AG04450 (cell line): ENCODE measurements at places on chromosomes 11 and 22.
A peak's percentile ranks its signal among the peaks of the same experiment; 100 is the strongest.

GRCh38 chr11:72569966-72570892 lies 104.0 kb downstream of the PDE2A start:
- DNase-seq: peak; percentile 43

DNA sequence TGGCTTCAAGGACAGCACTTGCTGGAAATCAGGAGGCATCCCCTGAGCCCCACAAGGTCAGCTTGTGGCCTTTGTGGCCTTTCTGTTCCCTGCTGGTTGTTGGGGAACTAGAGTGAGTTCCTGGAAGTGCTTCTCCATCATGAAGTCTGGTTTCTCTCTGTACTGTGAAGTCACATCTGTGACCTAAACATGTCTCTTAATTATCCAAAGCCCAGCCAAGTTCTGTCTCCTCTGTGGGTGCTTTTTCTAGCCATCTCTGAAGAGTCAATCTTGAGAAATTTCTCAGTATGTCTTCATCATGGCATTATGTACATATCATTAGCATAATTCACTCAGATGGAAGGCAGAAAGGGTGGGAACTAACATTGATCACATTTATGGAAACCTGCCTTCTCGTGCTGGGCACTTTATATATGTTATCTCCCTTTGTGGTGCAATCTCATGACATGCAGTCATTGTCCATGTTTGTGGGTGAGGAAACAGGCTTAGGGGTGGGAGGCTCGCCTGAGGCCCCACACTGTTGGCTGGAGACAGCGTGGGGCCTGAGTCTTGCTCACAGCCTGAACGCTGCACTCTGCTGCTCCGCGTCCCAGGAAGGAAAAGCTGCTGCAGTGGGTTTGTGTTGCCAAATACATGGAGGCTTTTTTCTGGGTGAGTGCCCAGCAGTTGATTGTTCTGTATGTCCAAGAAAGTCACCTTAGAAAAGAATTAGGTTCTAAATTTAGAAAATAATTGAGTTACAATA lies 24.6 kb downstream of the IGHMBP2 start:
- DNase-seq: no peak

DNA sequence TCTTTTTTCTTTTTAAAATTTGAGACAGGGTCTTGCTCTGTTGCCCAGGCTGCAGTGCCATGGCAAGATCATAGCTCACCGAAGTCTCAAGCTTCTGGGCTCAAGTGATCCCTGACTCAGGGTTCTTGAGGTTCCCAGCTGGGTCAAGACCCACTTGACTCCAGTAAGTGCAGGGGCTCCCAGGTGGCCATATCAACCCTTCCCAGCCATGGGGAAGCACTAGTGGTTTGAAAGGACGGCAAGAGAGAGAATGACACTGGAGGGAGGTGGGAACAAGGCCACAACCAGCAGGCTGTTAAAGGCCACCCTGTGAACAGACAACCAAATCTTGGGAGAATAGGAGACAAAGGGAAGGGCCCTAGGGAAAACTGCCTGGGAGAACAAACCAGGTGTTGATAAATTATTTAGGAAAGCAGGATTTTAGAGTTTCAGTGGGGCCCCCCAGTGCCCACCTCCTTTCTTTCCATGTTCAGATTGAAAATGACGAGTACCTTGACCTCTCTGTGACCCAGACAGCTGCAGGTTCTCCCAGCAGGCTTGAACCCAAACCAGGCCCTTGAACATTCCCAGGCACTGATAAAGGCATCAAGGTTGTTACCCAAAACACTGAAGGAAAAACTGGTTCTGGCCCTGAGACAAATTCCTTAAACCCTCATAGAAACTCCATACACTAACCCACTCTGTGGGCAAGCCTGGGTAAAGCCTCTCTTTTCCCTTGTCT lies 28.8 kb downstream of the KLHL22 start:
- DNase-seq: no peak

DNA sequence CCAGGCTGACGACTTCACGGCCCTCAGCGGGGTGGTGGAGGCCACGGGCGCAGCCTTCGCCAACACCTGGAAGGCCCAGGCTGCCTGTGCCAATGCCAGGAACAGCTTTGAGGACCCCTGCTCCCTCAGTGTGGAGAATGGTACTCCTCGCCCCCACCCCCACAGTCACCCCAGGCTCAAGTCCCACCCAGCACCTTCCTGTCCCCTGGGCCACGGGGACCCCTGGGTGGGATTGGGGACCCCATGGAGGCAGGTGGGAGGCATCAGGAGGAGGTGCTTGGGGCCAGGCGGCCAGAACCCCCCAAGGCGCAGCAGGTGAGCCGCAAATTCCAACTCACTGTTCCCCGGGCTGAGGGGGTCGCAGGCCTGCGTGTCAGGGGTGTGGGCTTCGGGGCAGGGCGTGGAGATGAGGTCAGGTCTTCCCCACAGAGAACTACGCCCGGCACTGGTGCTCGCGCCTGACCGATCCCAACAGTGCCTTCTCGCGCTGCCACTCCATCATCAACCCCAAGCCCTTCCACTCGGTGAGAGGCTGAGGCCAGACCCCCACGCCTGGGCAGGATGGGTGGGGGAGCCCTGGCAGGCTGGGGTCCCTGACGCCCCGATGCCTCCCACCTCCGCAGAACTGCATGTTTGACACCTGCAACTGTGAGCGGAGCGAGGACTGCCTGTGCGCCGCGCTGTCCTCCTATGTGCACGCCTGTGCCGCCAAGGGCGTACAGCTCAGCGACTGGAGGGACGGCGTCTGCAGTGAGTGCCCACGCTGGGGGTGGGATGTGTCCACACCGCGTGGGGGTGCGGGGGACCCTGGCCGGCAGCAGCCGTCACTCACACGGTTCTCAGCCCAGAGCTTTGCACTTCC lies 9.4 kb downstream of the MUC5B start:
- no peak for DNase-seq

DNA sequence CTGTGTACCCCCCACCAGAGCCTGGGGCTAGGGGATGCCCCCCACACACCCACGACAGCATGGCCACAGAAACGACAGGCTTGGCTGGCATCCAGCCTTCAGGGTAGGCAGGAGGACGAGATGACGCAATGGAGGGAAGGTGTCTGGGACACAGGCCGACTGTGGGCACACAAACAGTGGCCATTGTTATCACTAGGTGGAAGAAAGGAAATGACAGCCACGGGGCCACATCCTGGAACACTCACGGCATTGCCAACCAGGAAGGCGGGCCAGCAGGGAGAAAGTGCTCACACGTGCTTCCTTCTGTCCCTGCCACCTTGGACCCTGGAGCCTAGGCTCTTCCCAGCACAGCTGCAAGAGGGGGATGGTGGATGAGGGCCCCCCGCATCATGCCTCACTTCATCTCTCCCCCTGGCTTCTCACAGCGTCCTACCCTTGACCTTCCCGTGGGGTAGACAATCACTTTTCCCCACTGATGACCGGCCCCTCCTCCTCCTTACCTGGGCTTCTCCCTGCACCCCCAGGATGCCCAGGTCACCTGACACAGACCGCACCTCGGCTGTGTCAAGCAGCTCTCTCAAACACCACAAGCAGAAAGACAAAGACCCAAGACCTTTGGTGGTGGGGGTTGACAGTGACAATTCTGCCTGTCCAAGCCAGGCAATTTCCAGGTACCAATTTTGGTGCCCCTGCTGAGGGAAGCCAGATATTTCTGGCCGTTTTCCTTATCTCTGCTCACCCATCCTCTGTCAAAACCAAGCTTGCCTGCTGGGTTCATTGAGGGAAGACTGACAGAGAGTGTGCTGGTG lies 8.6 kb downstream of the PLA2G6 start:
- DNase-seq: no peak

GRCh38 chr11:19181531-19182261 lies 20.1 kb downstream of the CSRP3 start:
- no peak for DNase-seq

- DNase-seq: no peak
Observed at GRCh38 chr22:49747716-49748115, 80.0 kb downstream of the BRD1 start.

DNA sequence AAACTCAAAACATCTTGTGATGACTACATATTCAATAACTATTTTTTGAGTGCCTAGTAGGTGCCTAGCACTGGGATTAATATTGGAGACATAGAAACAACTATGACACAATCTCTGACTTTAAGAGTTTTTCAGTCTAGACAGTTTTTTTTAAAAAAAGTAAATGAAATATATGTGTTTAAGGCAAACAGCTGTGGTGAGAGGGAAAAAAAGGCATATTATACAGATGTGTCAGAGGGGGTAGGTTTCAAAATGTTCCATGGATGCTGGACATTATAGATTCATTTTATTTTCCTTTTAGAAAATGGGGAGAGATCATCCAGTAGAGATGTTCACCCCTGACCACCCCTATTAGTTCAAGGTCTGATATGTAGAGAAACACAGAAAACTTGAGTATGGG lies 90.8 kb downstream of the LUZP2 start:
- no peak for DNase-seq

- DNase-seq: no peak
Observed at GRCh38 chr11:34298871-34299270, 58.9 kb downstream of the ABTB2 start.

DNA sequence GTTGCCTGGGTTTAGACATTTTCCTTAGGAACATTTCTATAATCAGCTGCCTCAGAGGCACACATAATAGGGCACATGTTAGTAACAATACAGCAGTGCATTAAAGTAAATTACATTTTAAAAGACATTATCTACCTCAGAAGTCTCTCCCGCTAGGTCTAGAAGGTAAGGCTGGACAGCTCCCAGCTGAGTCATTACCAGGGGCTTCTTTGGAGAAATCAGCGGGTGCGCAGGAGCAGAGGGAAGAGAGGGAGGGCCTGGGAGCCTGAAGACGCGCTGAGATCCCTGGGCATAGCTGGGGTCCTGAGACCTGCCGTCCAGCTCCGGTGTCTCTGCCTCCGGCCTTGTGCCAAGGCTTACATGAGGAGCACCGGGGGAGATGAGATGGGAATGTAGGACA lies 67.7 kb downstream of the TMPRSS5 start:
- no peak for DNase-seq

DNA sequence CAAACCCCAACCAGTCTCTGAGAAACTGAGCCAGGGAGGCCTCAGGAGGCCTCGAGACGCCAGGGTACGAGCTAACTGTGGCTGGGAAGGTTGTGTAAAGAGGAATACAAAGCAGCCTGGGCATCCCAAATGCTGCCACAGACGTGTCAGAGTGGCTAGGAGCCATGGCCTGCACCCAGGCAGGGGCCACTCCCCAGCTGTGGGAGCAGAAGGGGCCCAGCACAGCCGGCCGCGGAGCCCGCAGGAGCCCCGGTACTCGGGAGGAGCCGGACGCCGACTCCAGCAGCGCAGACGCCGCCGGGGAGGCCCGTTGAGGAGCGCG lies 349.8 kb upstream of the B3GAT1 start:
- DNase-seq: no peak

GRCh38 chr22:39967996-39968972 lies 8.1 kb downstream of the TMA7B start:
- no peak for DNase-seq

- DNase-seq: no peak
Observed at GRCh38 chr11:98512938-98513337, 507.8 kb upstream of the CNTN5 start.

- DNase-seq: no peak
Observed at GRCh38 chr11:76592961-76593360, 77.6 kb downstream of the LRRC32 start.

- no peak for DNase-seq
Observed at GRCh38 chr22:21961127-21961867, 8.6 kb upstream of the PPM1F start.

DNA sequence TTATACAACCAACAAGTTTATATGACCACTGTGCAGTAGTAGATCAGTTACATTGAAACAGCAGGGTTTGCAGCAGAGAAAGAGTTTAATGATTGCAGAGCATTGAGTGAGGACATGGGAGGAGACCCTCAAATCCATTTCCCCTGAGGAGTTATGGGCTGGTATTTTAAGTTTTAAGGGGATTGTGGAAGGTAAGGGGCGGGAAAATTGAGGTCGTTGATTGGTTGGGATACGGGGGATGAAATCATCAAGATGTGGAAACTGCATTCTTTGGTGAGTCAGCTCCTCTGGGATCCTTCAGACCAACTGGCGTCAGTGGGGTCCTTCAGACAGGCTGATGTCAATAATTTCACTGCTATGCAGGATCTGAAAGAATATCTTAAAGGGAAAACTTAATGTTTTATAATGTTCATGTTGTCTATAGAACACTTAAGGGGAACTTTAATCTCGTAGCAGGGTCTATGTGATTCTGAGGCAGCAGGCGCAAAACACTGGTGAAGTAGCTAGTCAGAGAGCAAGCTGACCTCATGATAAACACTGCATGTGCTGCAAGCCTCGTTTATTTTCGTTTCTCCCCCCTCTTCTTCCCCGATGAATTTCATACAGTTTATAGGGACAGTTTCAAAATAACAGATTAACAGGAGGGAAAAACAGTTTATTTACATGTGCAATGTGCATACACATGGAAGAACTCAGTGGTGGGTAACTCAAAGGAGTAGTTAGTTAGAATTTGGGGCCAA lies 17.4 kb upstream of the BACE1-AS start:
- peak; percentile 67 for DNase-seq

DNA sequence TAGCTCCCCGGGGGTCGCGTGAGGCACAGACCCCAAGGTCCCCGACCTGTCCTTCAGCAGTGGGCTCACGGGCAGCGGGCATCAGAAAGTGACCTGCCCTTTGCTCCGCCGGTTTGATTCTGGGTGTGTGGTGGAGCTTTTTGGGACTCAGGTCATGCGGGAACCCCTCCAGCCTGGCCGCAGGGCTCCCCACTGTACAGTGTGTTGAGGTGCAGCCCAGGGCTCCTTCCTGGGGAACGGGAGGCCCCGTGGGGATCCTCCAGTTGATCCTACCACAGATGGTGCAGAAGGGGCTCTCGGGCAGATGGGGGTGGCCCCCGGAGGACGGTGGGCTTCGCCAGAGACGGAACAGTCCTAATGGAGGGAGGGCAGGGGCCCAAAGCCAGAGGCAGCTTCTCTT lies 24.2 kb downstream of the MUC6 start:
- DNase-seq: no peak

DNA sequence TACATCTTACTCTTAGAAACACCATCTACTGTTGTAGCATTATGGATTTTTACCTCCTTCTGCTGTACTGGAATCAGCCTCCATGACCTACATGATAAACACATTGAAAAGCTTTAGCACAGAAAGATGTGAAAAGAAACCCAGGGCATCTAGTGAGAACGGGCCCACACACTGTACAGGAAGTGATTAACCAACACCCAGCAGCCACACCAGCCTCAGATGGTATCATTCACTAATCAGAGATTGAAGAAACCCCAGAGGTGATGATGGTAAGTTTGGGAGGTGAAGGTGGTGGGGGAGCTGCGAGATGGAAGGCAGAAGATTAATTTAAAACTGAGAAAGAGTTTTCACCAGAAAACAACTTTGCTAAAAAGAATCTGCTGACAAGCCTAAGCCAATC lies 46.1 kb downstream of the RASSF10 start:
- no peak for DNase-seq
